ENCODE measurements at places on chromosomes 6 and 20. TPM values are rescaled to one million over a fixed set of nuclear protein-coding genes. Genes with fewer than 3 reads are reported as not detected.

DNA sequence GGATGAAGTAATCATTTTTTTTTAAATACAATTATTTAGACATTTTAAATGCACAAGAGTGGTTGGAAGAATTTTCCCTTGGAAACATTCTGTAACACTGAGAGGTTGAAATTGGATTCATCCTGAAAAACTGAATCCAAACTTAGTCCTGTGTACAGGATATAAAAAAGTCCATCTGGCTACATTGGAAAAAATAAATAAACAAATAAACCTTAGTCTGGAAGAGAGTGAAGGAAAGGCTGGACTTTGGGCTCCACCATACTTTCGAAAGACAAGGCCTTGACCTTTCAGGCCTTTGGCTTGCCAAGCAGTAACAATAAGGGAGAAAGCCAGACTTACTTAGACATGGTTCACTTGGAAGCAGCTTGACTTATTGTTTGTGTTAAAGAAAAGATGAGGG lies 664.3 kb downstream of the TENT5A start:
- DNase-seq, result no peak

FOXA2 gene
- not detected for polyA plus RNA-seq

DNA sequence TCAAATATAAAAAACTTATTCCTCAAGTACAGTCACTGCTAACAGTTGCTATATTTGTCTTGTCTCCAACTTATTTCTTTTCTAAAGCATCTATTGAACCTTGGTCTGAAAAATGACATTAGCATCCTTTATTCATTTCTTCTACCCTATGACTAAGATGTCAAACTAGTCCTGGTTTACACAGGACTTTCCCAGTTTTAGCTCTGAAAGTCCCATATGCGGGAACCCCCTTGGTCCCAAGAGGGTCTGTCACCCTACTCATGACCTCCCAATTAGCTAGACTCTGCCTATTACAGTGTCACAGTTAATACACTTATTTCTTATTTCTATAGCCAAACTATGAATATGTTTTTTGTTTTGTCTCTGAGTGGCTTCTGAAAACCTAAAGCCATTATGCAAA lies 37.1 kb downstream of the PLEKHG1 start:
- no peak for DNase-seq

RFX6 gene
- not detected for polyA plus RNA-seq

DNA sequence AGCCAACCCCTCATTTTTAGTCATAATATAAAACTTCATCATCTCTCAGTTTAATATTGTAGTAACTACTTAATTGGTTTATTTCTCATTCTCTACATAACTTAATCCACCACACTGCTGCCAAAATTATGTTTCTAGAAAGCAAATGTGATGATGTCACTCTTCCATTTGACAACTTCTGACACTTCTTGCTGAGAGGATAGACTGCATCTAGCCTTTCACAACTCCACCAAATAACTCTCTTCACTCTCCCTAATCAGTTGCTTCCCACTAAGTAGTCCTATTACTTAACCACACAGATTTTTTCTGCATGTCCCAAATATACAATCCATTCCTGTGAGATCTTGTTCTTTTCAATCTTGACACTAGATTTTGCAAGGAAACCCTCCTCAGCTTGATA lies 951.3 kb downstream of the EPHA7 start:
- no peak for DNase-seq

- DNase-seq, result no peak
Observed at GRCh38 chr6:82492134-82492533, 128.5 kb downstream of the TPBG start.

GRCh38 chr20:4120921-4121321 lies 105.6 kb upstream of the RNF24 start:
- DNase-seq, result no peak

BTN1A1 gene
- polyA plus RNA-seq, result not detected
